ENCODE measurements at places on chromosomes 3 and 15.

- no peak for DNase-seq
Observed at GRCh38 chr3:37024092-37024491, 30.8 kb downstream of the MLH1 start.

DNA sequence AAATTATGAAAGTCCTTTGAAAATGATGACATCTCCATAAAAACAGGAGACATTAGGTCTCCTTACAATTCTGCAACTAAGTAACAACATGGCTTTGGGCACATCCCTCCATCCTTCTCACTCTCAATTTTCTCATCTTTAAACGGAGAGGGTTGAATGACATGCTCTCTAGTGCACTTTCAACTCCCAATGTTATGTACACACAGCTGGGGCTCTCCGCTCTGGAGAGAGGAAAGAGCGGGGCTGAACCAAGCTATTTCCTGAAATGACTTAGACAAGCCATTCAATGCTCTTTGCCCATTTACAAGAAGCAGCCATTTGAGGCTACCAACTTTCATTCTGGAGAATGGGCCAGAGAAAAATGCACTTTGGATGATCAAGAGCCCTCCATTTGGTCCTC, 144.2 kb upstream of the BNIP2 start:
- no peak for DNase-seq

DNA sequence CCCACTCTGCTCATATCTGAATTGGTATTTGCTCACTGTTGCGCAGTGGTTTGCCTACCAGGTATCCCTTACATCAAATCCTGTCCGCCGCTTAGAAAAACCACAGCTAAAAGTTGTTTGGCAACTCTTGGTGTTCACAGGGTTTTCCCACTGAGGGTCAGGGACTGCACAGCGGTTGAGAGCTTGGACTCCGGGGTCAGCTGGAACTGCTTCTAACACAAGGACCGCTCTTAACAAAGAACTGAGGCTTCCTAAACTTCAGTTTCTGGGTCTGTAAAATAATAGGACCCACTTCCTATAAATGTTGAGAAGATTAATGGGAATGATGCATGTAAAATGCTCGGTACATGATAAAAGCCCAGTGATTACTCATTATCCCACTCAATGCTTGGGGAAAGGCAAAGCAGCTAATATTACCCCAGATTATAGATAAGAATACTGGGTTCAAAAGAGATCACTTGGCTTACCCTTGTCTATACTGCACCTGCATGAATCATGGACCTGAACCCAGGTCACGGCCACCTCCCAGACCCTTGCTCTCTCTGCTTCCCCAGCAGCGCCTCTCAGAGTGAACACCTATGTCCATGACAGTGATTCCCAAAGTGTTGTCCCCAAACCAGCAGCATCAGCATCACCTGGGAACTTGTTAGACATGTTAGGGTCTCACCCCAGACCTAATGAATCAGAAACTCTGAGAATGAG, 36.1 kb downstream of the LIPC start:
- DNase-seq = no peak

GRCh38 chr3:149487598-149488197, 13.2 kb downstream of the TM4SF4 start:
- DNase-seq = no peak

GRCh38 chr15:79769069-79769481, 127.7 kb downstream of the MTHFS start:
- DNase-seq = no peak

DNA sequence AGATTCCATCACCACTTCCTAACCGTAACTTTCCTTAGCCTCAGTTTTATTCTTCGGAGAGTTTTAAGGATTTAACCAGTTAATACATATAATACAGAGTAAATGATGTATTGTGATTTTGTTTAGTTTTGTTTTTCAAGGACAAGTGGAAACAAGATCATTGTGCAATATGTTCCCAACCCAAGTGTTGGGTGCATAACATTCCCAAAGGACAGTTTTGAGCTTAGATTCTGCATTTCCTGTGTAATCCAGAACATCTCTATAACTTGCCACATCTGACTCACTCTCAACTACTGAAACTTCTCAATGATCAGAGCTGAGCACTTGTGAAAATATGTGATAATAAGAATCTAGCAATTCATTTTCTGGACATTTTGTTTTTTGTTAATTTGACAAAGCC, 466.1 kb upstream of the PPP2R3A start:
- DNase-seq = no peak

DNA sequence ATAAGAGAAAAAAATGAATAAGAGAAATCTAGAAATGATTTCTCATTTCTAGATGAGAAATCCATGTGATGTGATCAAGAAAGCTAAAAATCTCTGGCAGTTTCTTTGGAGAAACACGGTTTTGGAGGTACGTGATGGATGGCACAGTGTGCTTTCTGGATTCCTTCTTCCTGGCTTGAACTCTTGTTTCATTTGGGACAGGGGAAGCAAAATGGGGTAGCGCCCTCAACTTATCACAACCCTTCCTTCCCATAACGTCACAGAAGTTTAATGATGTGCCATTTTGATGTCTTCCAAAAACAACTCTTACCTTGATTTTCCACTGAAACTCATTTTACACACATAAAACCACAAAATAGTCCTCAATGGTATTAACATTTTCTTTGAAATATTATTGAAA, 1037.3 kb downstream of the ROBO2 start:
- no peak for DNase-seq

GRCh38 chr15:35141743-35142471, 56.8 kb upstream of the NANOGP8 start:
- no peak for DNase-seq

DNA sequence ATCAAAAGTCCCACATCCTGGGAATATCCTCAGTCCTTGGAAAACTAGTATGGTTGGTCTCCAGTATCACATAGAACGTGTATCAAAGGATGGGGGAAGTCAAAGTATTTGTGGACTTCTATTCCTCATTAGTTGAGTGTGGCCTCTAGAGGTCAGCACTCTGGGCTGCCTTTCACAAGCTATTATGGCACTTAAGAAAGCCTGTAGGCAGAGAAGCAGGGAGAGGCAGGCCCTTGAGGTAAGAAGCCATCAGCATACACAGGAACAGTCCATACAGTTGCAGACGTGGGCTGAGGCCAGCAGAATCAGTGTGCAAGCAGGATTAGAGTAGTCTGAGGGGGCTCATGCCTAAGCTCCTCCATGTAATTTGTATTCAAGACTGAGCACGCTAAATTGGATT, 341.7 kb downstream of the CLSTN2 start:
- DNase-seq = no peak

- DNase-seq = no peak
Observed at GRCh38 chr3:168044049-168044448, 51.7 kb downstream of the GOLIM4 start.

- no peak for DNase-seq
Observed at GRCh38 chr3:197353001-197353866, 54.8 kb upstream of the DLG1 start.

DNA sequence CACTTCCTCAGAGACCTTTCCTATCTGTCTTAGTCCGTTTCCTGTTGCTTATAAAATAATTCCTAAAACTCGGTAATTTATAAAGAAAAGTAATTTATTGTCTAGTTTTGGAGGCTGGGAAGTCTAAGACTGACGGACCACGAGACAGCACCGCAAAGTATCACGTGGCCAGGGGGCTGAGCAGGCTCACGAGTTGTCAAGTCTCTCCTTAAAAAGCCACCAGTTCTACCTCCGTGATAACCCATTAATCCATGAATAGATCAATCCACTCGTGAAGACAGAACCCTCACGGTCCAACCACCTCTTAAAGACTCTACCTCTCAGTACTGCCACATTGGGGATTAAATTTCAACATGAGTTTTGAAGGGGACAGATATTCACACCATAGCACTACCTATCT, 821 bp downstream of the LINS1 start:
- no peak for DNase-seq

DNA sequence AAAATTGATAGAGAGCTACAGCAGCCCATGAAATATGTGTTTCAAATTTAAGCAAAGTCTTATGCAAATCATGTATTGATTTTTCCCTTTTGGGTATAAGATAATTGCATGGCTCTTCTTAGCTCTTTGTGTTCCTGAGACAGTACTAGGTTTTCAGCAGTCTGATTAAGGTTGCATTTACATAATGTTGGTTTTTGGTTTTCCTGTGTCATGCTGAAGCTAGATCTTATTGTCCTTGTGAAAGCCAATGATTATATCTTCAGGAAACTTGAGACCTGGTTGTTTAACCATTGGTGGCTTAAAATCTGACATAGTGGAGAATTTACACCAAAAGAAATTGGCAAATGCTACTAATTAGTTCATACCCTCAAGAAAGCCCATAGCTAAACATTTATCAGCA, 392.6 kb downstream of the ZPLD1 start:
- no peak for DNase-seq

DNA sequence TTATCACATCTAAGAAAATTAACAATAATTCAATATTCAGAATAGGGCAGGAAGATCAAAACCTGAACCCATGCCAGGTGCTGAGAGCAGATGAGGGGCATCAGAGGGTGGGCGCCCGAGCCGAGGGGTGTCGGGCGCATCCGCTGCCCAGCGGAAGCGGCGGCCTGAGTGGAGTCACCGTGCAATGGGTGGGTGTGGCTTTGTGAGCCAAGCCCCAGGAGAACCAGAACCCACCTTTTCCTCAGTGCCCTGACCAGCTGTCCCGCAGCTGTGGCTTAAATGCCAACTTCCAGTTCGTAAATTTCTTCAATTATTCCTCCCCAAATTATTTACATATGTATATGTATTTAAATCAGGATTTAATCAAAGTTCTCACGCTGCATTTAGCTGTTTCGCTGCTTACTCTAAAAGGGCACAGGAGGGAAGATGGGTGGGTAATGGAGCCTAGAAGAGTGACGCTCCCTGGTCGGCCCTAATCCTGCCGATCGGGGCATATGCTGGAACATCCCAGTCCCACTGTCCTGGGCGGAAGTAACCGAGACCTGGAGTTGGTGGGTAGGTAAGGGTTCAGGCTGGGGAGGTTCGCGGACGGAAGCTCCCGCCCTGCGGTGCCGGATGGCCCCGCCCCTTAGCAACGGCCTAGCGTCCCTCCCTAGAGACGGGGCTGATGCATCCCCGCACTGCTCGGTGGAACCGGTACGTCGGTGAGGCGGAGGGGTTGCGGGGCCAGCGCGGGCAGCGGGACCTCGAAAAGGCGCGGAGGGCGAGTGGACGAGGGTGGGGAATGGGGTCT, 1.3 kb downstream of the DNAH1 start:
- no peak for DNase-seq

GRCh38 chr3:71389911-71390573, 193.5 kb downstream of the FOXP1 start:
- peak; percentile 34 for DNase-seq

GRCh38 chr3:129593595-129594339, 12.7 kb downstream of the PLXND1 start:
- DNase-seq = no peak

DNA sequence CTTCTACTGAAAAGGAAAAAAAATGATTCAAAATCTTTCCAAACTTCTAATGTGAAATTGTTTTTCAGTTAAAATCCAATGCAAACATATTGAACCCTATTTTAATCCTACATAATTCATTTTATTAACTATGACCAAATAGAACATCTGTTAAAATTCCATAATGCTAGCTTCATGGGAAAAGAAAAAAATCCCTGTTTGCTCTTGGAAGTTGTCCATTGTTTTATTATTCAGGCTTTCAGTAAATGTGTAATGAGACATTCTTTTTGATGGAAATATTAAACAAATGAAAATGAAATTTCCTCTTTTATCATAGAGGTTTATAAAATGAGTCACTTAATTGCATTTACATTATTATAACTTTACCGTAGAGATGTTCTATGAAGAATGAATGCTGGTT, 49.5 kb downstream of the SLC25A26 start:
- DNase-seq = no peak

GRCh38 chr3:155603302-155603701, 141.6 kb downstream of the PLCH1 start:
- DNase-seq = no peak

DNA sequence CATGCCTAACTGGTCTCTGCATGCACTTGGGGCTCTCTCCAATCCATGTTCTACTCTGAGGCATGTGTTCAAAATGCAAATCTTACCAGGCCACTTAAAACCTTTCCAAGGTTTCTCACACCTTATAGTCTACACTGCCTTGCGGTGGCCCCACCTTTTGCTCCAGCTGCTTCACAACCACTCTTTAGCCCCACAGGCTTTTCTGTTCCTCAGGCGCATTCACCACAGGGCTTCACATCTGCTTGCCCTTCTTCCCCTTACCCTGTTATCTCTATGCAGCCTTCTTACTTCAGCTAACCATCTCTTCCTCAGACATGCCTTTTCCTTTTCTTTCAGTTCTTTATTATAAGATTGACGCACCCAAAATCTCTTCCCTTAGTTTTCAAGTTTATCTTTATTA, 37.8 kb downstream of the MINDY4B start:
- DNase-seq = no peak

GRCh38 chr15:100570275-100570674, 31.7 kb downstream of the LINS1 start:
- DNase-seq = no peak

GRCh38 chr3:95750097-95750496, 1064.3 kb upstream of the EPHA6 start:
- no peak for DNase-seq

GRCh38 chr3:127182848-127183714, 9.8 kb upstream of the PRR23E start:
- no peak for DNase-seq

DNA sequence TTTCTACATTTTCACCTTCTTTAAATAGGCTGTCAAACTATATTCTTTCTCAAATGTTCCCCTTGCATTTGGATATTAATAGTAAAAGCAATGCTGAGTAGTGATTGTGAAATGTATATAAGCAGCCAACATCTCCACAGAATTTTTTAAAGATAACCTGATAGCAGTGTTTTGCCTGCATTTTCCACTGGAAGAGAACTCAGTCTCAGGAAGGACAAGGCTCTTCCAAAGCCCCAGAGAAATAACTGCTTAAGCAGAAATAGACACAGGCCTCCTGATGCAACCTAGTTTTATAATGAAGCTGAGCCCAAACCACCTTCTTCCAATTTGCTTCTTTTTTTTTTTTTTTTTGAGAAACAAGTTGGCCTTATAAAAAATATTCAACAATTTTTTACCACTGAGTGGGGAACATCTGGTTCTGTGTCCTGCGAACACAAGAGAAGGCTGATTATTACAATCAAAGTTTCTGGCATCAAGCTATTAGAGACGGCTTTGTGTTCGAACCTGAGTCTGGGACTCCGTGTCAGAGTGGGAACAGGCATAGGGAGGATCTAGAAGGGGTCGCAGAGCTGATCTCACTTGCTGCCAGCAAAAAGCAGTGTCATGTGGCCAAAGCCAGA, 332.5 kb upstream of the TBL1XR1 start:
- DNase-seq = no peak

- DNase-seq = no peak
Observed at GRCh38 chr15:80105595-80105994, 46.1 kb downstream of the ZFAND6 start.

DNA sequence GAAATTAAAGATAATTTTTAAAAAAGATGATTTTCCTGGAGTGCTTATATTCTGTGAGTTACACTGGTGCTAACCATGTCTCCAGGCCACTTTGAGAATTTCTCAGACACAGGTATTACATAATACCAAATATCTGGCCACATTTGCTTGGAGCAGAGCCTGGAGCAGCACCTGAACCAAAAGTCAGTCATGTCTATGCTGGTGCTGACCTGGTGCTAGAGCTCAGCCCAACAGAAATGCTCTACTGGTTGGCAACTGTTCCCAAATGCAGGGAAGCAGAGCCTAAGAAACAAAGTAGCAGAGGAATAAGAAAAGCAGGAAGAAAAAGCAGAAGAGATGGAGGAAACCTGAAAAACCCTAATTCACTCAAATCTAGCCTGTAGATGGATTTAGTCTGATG, 135.7 kb upstream of the SLC7A14 start:
- no peak for DNase-seq

GRCh38 chr15:50476143-50476542, 51.9 kb downstream of the USP8 start:
- DNase-seq = no peak

Measured in dorsolateral prefrontal cortex (tissue), 122 donors.